Stimulated activated naive CD4-positive, alpha-beta T cell treated with Interleukin-2 at 50 U/mL for 16 hours (primary cell): ENCODE measurements at places on chromosomes 1 and 21.

DNA sequence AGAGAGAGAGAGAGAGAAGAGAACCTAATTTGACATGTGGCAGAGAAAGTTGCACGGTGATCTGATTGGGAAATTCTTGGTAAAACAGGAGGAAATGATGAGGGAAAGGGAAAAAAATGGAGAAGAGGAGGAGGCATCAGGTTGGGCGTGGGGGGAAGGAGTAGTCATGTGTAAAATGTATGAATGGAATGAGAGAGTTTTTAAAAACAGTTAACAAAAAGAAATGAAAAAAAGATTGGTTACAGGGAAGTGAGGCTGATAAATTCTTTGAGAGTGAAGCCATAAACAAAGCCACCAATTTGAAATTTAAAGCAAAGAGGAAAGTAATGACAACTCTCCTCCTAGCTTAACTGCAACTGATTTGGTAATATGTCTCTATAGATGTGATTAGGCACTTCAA is 409.2 kb downstream of the USH2A start:
- DNase-seq, result no peak

GRCh38 chr21:30126576-30126975 is 40.0 kb downstream of the CLDN17 start:
- no peak for DNase-seq

GRCh38 chr21:34574601-34575529 is 40.0 kb downstream of the RCAN1 start:
- DNase-seq, result no peak

- DNase-seq, result no peak
These were observed 179.1 kb downstream of the FASLG start for GRCh38 chr1:172837816-172838679.

DNA sequence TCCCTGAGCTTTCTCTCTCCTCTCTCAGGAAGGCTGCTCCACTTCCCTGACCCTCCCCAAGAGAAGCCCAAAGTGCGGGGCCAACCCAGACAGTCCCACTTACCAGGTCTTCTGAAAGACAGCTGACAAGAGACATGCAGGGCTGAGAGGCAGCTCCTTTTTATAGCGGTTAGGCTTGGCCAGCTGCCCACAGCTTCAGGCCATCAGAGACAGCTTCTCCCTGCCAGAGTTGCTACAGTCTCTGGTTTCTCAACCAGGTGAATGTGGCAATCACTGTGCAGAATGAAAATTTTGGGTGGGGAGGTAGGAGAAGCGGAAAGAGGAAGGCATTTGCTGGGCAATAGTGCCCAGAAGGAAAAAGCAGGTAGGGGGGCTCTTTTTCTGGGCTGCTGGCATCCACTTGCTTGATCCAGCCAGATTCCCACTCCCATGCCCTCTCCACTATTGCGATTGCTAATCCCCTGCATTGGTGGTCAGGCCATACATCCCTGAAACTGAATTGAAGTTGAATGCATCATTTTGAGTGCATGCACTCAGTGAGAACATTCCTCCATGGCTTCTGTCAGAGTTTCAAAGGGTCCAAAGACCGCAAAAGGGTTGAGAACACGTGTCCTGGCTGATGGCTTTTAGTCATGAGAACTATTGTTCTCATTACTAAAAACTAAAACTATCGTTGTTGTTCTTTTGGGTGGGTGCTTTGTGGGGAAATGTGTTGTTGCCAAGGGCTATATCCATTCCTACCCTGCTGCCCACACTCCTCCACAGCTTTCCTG is at the start of gene S100A8:
Gene S100A8 (minus strand): TSS at position 136 of the 773 bp plus-strand sequence. CDS start 538 bp downstream, outside the sequence.
- no peak for DNase-seq

- no peak for DNase-seq
These were observed 127.8 kb downstream of the GRIK3 start for GRCh38 chr1:36906555-36906954.
